ENCODE measurements at places on chromosomes 1 and 21.
A peak's percentile ranks its signal among the peaks of the same experiment; 100 is the strongest.

DNA sequence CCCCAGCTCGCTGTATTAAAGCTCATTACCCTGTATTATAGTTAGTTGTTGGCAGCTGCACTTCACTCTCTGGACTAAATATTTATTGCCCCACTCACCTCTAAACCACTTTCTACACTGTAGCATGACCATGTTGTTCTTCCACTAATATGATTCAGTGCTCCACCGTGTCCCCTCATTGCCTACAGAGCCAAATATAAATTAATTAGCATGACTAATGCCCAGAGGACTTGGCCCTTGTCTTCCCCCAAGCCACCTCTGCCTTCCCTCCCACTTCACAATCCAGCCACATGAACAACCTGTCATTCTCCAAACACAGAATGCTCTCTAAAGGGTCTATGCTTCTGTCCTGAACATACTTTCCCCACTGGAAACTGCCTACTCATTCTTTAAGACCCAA lies 276.5 kb downstream of the PLPP3 start:
- no peak for DNase-seq

DNA sequence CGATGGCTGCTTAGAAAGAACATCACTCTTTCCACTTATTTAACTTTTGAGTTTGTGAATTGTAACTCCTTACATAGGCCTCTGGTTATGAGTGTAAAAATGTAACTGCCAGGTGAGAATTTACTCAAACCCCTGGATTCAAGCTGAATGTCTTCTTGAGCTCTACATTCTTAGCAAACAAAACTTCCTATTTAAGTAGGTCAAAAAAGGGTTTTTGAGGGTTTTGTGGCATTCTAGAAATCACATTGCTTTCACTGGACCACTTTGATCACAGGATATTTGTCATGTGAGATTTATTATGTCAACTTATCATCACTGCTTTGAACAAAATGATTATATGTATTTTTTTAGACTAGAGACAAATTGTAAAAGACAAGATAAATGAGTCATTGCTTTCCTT lies 5.7 kb downstream of the IL23R start:
- no peak for DNase-seq

- no peak for DNase-seq
Observed at GRCh38 chr1:24472527-24473251, 29.9 kb upstream of the RCAN3 start.

DNA sequence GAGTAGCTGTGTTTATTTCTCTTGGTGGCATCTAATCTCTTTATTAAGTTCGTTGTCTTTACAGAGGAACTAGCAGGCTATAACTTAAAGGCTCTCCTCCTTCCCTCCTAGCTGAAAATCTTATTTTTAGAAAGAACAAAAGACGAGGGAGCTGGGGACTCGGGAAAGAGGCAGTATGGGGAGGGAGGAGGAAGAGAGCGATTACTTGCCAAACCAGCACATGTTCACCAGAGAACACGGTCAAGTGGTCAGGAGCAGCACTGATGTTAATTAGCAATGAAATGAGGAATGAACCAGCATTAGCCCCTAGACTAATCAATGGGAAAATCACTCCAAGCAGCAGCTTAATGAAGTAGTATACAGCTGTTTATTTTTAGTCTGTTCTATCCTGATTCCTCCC lies 171.3 kb upstream of the ESRRG start:
- no peak for DNase-seq

- DNase-seq: no peak
Observed at GRCh38 chr1:51088474-51088873, 13.6 kb upstream of the C1orf185 start.

DNA sequence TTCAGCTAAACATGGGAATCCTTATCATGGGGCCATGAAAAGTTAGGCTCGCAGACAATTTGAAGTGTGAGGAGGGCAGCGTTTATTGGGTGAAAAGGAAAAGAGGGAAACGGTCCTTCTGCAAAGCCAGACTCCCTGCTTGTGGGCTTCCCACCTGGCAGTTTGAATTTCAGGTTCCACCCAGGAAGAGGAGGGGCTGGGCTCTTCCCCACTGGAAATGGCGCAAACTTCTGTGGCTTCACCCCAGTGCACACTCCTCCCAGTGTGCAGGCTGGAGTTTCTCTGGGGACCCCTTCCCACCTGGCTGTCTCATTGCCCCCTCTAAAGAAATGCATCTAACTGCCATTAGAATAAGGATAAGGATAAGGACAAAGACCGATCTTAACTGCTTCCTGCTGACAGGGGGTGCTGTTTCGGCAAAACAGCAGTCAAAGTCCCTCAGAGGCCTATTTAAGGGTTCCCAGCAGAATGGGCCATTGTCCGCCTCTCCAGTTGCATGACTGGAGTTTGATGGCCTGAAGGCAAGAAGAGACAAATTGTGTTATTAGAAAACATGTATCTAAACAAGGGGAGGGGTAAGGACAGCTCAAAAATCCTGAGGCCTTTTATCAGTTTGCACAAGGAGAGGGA lies 20.4 kb downstream of the AIM2 start:
- peak; percentile 28 for DNase-seq

DNA sequence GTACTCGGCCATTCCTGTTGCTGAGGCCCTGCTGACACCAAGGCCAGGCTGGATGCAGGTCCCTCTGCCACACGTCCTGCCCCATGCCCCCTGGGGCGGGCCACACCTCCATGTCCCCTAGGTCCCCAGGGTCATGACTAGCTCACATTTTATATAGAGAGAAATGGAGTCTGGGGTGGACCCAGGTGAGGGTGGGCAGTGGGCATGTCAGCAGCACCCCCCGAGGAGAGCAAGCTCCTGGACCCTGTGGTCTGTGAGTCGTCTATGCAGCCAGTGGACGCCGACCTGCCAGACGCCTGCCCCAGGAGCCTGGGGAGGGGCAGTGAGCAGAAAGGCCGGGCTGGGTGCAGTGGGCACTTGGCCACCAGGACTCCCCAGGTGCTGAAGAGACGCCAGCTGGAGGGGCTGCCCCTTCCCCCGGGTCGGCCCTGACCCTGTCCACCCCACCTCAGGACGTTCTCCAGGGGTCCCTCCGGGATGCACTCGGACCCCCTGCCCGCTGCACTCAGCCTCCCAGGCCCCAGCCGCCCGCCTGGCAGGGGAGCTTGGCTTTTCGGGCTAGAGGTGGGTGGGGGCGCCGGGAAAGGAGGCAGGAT lies 15.9 kb downstream of the SAMD11 start:
- DNase-seq: no peak

DNA sequence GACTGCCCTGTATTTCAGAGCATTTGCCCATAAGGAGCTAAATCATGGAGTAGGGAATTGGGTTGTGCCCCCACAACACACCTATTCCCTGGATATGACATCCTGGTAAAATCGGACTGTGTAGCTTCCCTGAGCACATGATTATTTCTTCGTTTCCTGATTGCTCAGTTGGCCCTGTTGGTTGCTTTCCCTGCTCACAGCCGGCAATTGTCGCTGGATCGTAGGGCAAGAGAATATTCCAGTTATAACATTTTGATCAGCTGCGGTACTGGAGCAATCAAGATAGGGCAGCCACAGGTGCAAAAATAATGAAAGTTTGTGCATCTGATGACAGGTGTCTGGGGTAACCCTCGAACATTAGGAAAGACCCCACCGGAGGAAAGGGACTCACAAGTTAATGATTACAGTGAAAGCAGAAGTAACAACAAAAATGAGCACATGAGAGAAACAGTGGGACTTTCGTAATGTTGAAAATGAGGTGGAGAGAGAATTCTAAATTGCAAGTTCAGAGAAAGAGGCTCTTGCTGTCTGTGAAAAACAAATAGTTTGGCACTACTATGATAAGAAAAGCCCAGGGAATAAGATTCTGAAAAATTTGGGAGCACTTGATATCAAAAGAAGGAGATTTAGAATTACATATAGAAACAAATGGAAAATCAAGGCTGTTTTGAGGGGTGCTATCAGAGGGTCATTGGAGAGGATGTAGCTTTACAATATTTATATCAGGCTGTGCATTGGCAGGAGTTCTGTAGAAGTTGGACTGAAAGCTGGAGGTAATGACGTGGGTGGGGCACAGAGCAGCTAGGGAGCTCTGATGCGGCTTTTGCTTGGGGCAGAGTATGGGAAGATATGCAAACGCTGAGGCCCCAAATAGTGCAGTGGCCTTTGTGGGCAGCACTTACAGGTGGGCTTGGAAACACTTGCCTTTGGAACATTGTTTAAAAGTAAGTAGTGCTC lies at the start of gene MAB21L3:
MAB21L3 (plus strand) TSS at position 833 of the 957 bp plus-strand sequence. CDS start 1,217 bp downstream, outside the sequence.
- DNase-seq: no peak

GRCh38 chr1:5576673-5577065 lies 415.6 kb downstream of the NPHP4 start:
- no peak for DNase-seq

DNA sequence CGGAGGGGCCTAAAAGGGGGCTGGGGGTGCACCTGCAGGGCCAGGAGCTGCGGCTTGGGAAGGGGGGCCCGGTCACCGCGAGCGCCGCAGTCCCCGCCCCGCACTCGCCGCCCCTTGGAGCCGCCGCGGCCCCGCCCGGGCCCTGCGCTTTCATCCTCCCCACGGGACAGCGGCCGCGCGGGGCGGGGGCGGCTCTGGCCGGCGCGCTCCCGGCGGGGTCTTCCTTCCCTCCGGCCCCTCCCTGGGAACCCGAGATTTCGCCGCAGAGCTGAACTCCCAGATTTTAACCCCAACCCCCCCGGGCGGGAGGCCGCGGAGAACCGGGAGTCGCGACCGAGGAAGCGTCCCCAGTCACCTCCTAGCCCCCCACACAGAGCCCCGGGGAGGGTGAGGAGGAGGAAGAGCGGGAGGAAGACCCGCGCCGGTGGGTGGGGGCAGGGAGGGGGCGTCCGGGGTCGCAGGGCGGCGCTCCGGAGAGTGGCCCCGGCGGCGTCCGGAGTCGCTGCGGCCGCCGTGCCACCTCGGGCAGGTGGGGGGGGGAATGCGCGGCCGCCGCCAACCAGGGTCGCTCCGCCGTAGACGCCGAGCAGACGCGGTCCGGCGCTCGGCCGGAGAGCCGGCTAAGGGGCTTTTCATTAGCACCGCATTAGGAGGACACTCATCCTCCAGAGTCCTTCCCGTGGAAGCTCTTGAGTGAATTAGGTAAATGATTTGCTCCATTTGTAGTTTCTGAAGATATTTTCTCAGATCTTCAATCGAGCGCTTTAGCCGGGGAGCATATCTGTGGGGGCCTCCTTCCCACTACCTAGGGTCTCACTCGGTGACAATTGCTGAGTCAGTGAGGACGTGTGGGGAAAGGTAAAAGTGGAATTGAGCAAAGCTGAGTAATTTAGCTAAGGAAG lies 31.6 kb upstream of the NFIA start:
- DNase-seq: peak; percentile 85

GRCh38 chr21:39809936-39810335 lies 57.3 kb upstream of the PCP4 start:
- no peak for DNase-seq

DNA sequence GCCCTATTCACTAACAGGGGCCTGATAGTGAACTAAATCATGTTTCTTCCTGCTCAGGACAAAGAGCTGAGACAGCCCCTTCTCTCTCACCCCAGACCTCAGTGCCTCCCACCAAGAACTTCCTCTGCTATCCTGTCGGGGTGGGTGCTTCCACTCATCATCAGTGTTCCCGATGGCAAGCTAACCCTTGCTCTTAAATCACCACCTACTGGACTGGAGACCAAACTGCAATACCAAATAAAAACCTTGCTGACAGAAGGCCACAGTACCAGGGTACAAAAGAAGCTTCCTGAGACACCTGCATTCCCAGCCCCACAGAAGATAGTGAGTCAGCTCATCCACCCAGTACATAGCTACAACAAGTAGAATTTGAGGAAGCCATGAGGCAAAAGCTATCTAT lies 799.5 kb downstream of the LTN1 start:
- no peak for DNase-seq

DNA sequence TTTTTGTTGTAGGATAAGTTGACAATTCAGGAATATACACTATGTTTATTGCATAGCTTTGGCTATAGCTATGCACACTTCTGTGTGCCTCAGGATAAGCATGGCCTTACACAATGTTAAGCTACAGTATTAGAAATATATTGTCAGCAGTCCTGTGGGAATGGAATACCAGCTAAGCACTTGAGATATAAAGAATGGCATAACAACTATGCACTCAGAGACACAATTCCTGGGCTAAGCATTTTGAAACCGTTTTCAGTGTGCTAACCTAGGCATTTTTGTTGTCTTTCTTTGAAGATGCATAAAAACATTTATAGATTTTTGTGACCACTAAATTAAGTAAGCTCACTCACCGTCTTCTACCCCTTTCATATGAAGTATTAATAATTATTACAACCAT lies 46.8 kb downstream of the TMPRSS15 start:
- DNase-seq: no peak

- DNase-seq: peak; percentile 8
Observed at GRCh38 chr1:243253926-243254232, 1.2 kb downstream of the CEP170 start.

GRCh38 chr1:159932296-159933285 lies 7.3 kb upstream of the TAGLN2 start:
- no peak for DNase-seq

DNA sequence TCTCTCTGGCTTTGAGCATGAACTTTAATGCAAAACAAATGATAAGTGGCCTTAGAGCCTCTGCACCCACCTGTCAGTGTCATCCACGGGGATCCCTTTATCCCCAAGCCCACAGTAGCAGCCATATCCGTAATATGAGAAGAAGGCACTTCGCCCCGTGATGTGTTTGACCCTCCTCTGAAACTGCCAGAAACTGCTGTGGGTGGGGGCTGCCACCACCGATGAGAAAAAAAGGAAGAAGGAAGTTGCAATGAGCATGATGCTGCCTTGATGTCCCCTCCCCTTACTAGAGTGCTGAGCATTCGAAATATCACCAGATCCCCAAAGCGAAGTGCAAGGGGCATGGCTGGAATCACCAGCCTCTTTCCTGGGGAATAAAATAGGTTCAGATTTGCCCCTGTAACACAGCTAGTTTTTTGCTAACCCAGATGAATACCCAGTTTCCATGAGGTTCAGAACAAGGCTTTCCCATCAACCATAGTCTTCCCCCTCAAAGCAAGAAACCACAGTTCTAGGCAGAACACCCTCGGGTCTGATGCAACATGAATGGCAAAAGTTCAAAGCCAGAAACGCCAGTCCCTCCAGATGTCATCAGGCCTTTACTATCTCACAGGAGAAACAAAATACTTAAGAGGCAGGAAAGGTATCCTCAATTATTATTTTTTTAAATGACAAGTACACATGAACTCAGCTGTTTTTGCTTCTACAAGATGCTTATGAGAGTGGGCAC lies 10.8 kb upstream of the UBXN10 start:
- no peak for DNase-seq

- DNase-seq: no peak
Observed at GRCh38 chr1:90831910-90832309, 114.8 kb upstream of the BARHL2 start.

DNA sequence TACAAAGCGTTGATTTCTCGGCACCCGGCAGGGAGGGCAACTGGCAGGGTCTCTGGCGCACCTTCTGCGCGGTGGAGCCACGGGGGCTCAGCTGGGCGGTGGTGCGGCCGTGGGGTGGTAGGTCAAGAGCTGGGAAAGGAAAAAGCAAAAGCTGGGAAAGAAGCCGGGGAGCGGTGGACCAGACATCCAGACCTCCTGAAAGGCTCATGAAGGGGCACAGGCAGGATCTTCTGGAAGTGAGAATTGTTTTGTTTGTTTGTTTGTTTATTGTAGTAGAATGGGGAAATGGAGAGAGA lies 7.2 kb upstream of the RNU1-1 start:
- peak; percentile 3 for DNase-seq
